ENCODE measurements at places on chromosomes 7 and 10.

DNA sequence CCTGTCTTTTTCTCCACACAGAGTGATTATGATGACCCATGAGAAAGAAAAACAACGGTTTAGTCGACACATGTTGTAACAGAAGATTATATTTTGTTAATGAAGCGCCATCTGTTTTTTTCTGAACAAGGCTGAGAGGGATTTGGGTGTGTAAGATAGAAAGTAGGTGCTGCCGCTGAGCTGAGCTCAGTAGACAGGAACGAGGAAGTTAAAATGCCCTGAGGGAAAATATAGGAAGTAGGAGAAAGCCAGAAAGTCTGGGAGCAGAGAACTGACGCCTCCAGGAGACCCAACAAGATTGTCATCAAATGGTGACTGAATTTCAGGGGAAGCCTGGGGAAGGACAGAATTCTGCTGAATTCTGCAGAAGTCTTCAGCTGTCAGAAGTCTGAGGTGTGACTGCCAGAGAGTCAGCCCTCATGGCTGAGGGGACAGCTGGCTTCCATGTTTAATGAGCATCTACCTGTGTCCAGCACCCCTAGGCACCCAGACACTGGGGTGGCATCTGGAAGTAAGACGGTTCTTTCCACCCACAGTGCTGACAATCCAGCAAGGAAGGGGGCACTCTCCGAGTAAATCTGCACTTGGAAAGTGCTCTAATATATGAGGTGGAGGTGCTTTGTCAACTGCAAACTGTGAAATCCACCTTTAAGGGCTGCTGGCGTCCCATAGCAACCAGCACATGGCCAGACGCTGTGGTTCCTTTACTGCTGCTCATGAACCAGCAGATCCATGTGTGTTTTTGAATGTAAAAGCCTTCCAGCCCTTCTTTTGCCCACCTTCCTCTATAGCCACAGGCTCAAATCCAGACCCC is 12.5 kb upstream of the TSPAN15 start:
- peak; percentile 67 for ATAC-seq

DNA sequence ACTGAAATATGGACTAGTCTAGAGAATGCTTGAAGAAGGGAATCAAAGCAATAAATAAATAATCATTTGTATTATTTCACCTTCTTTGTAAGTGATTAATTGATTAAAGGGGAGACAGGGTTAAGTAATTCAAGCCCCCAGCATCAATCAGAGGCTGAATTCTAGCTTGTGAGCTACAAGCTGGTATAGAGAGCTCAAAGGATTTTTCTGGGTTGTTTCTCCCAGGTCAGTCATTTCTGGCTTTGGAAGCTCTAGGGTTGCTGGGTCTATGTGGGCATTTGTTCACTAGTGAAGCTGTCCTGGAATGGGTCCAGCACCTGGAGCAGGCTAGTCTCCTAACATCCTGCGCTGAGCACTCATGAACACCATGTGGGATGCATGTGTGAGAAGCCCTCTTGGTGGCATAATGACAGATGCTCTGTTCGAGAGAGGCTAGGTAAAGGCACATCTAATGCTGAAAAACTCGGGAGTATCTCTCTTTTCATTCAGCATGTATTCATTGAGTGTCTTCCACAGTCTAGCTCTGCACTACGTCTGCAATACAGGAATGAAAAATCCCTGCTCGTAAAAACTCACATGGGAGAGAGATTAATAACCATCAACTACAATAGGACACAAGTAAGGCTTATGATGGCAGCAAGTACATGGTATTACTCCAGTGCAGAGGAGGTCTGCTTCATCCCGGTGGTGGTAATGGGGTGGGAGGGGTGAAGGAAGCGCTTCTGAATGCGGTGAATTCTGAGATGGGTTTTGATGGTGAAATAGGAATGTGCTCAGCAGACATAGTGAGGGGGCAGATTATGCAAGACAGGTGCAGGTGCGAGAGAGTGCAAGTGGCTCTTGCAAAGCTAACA is 68.0 kb upstream of the NRP1 start:
- ATAC-seq, result no peak

DNA sequence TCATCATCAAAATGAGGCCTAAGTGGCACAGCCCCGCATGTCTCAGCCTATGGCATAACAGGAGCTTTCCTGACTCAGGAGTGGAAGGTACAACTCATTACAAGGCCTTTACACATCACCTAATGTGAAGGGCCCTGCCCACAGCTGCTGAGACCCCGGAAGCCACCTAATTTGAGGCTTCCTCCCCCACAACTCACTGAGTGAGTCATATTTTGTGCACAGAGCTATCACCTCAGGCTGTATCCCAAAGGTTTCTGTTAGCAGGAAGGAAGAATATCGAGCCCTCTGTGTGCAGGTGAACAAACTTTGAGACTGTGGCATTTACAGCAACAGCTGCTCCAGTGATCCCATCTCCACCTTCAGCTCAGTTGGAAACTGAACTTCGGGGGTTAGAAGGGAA is 20.6 kb downstream of the HTR5A start:
- no peak for ATAC-seq

- ATAC-seq, result peak; percentile 93
Observed at GRCh38 chr10:119006451-119007210, 22.9 kb upstream of the NANOS1 start.

DNA sequence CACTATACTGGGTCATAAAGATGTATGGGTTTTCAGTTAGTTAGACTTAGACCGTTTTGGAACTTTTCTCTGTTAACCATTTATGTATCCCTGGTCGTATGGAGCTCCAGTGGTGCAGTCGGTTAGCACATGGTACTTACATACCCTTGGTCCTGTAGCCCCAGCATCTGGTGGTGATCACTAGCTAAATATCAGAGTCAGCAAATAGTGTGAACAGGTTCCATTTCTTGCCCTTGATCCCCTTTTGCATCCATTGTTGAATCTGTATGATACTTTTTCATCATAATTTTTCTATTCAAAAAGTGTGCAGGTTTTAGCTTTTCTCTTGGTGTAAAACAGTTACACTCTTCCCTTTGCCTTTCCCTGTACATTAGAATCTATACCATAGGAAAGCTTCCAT is 15.9 kb downstream of the NIPSNAP2 start:
- no peak for ATAC-seq

- peak; percentile 46 for ATAC-seq
Observed at GRCh38 chr7:44184873-44185446, 4.3 kb downstream of the GCK start.

DNA sequence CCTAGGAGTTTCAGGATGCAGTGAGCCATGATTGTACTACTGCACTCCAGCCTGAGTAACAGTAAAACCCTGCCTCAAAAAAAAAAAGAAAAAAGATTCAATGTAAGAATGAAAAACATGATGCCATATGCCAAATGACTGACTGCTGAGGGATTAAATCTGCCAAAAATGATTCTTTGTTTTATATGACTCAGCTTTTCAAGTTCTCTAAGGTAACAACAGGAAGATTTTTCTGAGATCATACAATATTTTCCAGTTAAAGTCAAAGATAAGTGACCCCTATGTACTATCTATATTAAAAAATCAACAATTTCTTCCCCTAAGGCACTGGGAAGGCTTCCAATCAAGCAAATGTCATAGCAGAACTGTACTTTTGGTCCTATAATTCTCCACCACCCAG is 271.2 kb upstream of the IMMP2L start:
- ATAC-seq, result peak; percentile 22

DNA sequence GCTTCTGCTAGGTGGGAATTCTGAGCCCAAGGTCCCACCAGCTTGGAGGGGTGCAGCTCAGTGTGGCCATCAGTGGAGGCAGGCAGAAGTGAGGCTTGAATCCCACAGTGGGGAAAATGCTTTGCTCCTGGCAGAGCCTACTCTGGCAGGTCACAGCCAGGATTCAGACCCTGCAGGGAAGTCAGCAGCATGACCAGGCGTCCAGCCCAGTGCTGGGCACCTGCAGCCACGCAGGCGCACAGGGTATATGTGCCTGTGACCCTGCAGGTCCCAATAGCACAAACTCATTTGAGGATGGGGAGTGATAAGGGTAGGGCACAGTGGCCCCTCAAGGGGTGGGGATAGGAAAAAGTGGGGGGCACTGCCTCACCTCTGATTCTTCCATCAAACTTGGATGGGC is 8.4 kb upstream of the AEBP1 start:
- no peak for ATAC-seq

DNA sequence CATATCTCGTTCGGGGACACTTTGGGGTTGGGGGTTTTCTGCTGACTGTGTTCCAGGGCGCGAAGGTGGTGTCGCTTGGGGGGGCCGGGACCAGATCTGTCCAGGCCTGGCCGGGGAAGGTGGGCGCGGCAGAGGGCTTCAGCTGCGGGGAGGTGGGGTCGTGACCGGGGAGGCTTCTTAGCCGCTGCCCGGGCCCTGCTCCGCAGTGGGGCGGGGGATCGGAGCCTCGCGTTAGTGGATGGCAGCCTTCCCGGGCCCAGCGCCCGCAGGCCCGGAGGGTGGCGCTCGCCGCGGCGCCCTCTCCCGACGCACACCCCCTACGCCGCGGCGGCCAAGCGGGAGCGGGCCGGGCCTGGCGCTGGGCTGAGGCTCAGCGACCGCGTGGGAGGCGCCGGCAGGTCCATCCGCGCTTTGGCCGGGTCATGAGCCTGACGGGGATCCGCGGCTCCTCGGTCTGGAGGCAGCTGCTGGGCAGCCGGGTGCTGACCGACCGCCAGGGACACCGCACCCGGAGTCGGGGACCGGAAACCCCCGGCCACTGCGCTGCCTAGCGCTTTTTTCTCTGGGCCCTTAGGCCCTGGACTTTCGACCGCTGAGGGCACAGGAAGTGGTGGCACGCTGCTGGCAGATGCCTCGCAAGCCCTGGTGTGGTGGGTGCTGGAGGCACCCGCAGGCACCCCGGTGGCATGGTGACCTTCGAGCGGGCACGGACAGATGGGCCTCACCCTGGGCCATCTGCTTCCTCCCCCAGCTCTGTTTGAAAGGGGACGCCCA is 1.2 kb downstream of the AGAP3 start:
- ATAC-seq, result peak; percentile 57

GRCh38 chr7:148625342-148625741 is 34.8 kb downstream of the C7orf33 start:
- ATAC-seq, result peak; percentile 8

- peak; percentile 65 for ATAC-seq
Observed at GRCh38 chr10:114100848-114101741, 57.4 kb downstream of the ADRB1 start.

DNA sequence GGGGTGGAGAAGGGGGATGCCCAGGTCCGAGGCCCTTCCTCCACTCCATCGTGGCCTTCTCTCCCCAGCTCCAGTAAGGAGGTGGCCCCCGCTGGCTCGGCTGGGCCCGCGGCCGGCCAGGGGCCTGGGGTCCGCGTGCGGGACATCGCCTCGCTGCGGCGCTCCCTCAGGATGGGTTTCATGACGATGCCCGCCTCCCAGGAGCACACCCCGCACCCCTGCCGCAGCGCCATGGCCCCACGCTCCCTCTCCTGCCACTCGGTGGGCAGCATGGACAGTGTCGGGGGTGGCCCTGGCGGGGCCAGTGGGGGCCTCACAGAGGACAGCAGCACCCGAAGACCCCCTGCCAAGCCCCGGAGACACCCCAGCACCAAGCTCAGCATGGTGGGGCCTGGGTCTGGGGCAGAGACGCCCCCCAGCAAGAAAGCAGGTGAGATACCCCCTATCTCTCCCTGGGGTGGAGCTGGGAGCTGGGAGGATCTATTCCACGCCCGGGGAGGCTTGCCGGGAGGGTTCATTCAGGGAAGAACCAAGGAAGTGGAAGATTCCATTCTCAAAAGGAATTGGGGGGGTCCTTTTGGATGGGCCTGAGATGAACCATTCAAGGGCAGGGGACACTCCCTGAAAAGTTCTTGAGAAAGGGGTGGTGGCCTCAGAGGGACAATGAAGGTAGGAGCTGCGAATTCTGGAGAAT is 3.2 kb downstream of the NYAP1 start:
- ATAC-seq, result no peak

DNA sequence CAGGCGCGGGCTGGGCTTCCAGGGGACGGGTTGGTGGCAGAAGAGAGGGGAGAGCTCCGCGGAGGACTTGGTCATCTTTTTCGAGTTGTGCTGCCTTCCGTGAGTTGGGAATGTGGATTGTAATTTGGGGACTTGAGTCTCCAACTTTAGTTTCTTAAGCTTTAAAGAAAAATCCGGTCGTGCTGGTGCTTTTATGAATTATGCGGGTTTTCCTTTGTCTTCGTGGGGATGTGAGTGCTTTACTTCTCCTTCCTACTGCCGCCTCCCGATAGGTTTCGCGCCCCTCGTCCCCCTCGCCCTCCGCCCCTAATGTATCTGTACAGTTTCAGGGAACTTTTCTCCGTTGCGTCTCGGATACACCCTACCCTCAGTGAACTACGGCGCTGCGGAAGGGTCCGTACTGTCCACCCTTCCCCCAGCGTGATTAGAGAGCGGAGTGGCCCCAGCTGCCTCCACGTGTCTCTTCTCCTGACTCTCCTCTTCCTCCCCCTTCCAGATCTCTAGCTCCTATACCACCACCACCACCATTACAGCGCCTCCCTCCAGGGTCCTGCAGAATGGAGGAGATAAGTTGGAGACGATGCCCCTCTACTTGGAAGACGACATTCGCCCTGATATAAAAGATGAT is 649 bp downstream of the SCD start:
- ATAC-seq, result peak; percentile 13

- ATAC-seq, result no peak
Observed at GRCh38 chr10:86162036-86162435, 204.6 kb downstream of the GRID1 start.

GRCh38 chr7:69868921-69869320 is 270.6 kb downstream of the AUTS2 start:
- no peak for ATAC-seq

GRCh38 chr7:2971914-2972834 is 71.5 kb downstream of the CARD11 start:
- no peak for ATAC-seq

DNA sequence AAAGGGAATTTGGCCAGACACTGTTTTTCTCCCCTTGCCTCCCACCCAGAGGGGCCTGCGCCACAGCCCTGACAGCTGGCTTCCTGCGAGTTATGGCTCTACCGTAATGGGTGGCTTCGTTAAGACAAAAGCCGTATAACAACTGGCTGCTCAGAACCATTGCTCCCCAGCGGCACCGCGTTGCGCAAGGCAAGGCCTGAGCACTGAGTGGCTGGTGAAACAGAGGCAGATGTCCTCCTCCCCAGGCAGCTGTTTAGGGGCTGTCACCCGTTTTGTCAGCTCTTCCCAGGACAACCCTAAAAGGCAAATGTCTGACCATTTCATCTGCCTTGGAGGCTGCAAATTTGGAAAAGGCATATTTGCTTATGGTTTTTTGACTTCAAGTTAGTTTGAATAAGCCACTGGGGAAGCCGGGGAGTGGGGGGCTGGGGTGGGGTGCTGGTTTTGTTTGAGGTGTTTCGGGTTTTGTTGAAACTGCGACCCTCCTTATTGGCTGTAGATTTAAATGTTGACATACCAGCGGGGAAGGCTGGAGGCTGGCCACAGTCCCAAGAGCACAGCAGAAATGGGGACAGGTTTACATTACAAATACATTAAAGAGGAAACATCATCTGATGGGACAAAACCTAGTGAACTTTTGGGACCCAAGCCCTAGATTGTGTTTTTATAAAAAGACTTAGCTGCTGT is 681 bp upstream of the SPOCK2 start:
- no peak for ATAC-seq

- no peak for ATAC-seq
Observed at GRCh38 chr7:117688126-117688525, 185.1 kb downstream of the CTTNBP2 start.

- peak; percentile 40 for ATAC-seq
Observed at GRCh38 chr10:32332299-32332750, 14.6 kb downstream of the EPC1 start.

GRCh38 chr10:11663763-11664555 is 52.5 kb upstream of the USP6NL start:
- ATAC-seq, result no peak

GRCh38 chr7:101563198-101563901 is 65.7 kb downstream of the MYL10 start:
- ATAC-seq, result no peak

GRCh38 chr7:150381785-150382122 is 2.6 kb downstream of the ZNF775 start:
- no peak for ATAC-seq
